Non-pigmented ciliary epithelial cell (primary cell): ENCODE measurements at places on chromosomes 4 and X.

- DNase-seq, result no peak
These were observed 85.6 kb upstream of the NMU start for GRCh38 chr4:55721651-55722050.

DNA sequence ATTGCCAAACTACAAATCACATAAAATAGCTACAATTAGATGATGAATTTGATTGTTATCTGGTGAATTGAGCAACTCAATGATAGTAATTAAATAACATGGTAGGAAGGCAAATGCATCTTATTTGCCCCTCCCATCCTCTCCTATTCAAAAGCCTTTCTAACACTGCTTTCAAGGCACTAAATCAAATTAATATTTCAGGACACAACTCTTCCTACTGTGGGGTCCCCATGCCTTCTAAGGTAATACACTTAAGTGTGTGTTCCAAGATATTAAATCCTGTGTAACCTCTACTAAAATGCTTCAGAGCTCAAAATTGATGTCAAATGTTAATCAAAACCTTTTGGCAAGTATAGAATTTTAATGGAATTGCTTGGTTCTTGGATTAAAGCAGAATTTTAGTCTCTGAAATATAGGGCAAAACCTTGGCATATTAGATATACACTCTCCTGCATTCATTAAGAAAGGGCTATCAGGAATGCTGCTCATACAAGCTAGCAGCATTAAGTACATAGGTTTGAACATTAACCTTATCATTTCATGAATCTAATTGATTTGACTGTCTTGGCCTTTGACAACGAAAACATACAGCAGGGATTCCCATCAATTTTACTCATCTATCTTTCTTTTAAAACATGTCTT lies 371.8 kb upstream of the GALNTL6 start:
- DNase-seq, result no peak

- DNase-seq, result no peak
These were observed 6.8 kb upstream of the TMEM144 start for GRCh38 chr4:158203436-158203835.

DNA sequence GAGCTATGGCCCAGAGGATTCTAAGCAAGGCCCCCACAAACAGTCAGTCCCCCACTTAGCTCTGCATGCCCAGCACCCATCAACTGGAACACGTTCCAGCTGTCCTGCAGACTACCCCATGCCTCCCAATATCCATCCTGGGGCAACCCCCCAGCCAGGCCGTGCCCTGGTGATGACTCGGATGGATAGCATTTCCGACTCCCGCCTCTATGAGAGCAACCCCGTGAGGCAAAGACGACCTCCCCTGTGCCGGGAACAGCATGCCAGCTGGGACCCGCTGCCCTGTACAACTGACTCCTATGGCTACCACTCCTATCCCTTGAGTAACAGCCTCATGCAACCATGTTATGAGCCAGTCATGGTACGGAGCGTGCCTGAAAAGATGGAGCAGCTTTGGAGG lies 32.0 kb downstream of the LAS1L start:
- no peak for DNase-seq

DNA sequence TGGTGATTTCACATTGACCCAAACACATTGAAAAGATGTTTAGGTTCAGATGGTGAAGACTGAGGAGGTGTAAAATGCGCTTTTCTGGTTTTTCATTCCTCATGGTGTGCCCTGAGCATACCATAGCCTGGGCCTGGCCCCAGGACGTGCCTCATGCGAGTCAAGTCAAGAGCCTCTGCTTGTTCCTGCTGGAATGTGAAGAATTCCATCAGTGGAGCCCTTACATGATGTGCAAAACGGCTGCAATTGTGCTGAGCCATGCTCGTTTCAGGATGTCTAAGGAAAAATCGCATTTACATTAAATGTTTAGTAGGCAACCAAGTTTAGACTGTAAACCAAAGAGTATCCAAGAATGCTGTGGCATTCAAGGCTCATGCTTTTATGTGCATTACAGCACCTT lies 34.9 kb downstream of the GYG2 start:
- DNase-seq, result no peak
